ENCODE measurements at places on chromosomes 7 and 10.

DNA sequence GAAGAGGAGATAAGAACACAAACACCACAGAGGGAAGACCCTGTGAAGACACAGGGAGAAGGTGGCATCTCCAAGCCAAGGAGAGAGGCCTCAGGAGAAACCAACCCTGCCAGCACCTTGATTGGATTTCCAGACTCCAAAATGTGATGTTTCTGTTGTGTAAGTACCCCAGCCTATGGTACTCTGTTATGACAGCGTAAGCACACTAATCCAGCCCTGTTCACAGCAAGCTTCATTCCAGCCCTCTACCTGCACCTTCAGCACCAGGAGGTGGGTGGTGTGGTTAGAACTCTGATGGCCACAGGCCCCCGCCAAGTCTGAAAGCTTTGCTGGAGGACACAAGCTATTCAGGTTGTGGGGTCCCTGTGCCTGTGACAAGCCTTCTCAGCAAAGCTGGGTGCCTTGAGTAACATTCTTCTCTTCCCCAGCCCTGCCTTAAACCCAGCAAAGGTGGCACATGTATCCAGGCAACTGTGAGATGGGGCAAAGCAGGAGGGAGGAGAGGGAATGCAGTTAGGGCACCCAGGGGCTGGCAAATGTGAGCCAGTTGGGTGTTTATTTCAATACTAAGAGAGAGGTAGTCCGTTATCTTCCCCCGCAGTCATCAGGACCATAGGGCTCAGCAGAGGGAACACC lies 4.5 kb downstream of the VSTM4 start:
- no peak for DNase-seq

DNA sequence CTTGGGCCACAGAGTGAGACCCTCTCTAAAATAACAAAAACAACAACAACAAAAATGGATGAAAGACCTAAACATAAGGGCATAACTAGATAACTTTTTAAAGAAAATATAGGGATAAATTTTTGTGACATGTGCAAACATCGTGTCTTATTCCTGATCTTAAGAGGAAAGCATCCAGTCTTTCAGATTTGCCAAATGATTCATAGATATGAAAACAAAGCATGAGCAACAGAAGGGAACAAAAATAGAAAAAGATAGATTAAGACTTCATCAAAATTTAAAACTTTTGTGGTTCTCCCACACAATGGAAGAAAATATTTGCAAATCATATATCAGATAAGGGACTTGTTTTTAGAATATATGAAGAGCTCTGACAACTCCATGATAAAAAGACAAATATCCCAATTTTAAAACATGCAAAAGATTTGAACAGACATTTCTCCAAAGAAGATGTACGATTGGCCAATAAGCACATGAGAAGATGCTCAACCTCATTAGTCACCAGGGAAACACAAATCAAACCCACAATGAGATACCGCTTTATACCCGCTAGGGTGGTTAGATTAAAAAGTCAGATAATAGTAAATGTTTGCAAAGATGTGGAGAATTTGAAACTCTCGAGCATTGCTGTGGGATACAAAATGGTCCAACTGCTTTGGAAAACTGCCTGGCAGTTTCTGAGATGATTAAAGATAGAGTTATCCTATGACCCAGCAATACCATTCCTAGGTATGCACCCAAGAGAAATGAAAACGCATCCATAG lies 20.3 kb downstream of the PPIF start:
- no peak for DNase-seq

DNA sequence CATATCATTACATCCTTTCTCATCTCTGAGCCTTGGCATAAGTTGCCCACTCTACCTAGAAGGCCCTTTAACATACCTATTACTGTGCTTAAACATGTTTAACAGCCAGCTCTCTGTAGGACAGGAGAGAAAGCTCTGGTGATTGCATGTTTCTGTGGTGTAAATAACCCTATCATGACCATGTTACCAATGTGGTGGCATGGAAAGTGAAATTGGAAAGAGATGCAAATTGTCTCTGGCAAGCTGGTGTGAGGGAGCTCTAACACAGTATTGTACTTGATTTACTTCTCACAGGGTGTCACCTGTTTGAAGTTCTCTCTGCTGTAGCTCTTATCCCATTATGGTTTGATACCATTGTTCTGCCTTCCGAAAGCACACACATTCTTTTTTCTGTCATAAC lies 231.8 kb upstream of the DKK1 start:
- DNase-seq = no peak

DNA sequence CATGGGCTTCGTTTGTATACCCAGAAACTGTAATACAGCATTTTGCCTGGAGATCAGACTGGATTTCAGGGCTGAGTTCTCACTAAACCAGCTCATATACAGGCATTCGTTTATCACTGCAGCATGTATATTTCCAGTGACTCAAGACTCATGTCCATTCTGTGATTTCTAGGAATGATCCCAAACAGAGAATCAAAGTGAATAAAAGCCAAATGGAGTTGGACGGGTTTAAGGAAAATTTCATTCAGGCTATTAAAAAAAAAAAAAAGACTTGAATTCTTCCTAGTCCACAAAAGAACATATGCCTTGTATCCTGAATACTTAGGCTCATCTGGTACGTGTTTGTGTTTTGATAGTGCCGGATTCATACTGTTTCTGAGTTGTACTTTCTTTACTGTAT lies 46.8 kb downstream of the TET1 start:
- DNase-seq = no peak

DNA sequence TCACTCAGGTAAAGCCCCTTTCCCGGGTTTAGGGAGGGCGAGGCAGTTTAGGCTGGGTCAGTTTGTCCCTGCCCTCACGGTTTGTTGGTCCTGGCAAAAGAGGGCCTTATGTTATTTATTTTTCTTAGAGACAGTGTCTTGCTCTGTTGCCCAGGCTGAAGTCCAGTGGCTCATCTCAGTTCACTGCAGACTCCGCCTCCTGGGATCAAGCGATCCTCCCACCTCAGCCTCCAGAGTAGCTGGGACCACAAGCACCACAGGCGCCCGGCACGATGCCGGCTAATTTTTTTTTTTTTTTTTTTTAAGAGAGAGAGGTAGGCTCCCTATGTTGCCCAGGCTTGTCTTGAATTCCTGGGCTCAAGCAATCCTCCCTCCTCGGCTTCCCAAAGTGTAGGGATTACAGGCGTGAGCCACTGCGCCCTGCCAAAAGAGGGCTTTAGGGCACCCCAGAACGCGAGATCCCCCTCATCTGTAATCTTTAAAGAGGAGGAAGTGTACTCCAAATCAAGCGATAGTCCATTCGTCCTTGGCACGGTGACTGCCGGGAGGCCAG lies 626 bp upstream of the BMS1 start:
- no peak for DNase-seq

GRCh38 chr10:77144656-77145055 lies 493.0 kb downstream of the KCNMA1 start:
- DNase-seq = no peak

DNA sequence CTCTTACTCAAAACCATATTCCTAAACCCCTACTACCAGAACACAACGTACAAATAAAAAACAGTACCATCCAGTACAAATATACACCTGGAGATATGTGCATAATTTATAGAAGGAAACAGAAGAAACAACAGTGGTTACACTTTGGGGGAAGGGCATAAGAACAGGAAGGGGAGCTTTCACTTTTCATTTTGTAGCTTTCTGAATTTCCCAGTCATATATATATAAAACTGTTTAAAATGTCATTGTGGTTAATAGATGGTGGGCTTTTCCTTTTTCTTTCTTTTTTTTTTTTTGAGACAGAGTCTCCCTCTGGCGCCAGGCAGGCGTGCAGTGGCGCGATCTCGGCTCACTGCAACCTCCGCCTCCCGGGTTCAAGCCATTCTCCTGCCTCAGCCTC lies 47.2 kb downstream of the MALSU1 start:
- no peak for DNase-seq

- no peak for DNase-seq
Observed at GRCh38 chr10:88147000-88147798, 283.8 kb downstream of the PTEN start.

- no peak for DNase-seq
Observed at GRCh38 chr7:115229401-115230105, 307.7 kb downstream of the MDFIC start.

- DNase-seq = no peak
Observed at GRCh38 chr10:70359017-70359550, 23.3 kb downstream of the LRRC20 start.

GRCh38 chr7:131692131-131692960 lies 135.9 kb upstream of the PODXL start:
- DNase-seq = no peak

- DNase-seq = no peak
Observed at GRCh38 chr10:78594559-78595268, 474.1 kb upstream of the ZMIZ1 start.

DNA sequence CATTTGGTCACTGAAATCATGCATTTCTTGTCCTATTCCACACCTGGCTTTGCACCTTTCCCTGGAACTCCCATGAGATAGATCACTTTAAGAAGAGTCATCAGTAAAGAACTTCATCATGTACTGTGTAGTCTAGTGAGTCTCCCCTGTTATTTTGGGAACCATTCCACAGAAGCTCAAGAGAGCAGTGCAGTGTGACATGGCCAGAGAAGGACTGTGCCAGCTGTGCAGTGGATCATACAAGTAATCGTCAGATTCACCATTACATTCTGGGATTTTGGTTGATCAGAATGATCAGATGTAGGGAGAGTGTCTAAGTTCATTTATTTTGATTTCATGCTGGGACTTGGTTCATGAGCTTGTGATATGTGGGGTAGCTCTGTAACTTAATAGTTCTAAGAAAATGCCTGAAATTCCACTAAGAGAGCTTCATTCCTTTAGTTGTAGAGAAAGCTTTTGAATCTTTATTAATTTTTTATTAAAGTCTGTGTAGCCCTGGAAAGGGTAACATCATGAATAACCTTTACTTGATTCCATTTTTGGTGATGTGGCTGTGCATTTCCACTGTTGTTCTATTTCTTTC lies 166.8 kb downstream of the SUGCT start:
- DNase-seq = no peak

DNA sequence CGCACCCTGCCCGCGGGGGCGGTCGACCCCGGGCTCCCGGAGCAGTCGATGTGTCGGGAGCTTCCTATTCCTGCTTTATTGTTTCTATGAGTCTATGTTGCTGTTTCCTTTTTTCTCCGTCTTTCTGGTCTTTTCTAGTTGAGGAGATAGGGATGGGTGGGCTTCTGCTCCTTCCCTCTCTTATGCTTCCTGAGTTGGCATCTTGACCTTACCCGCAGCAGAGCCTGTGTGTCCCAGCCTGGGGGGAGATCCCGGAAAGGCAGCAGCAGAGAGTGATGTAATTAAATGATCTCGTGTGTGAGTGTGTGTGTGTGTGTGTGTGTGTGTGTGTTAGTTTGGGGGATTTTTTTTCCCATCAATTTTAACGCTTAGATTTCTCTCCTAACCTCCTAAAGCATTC lies 486 bp upstream of the SORCS1 start:
- no peak for DNase-seq

GRCh38 chr7:46168671-46169383 lies 247.8 kb upstream of the IGFBP3 start:
- DNase-seq = no peak

GRCh38 chr7:44110719-44111635 lies 6.8 kb downstream of the AEBP1 start:
- DNase-seq = no peak

DNA sequence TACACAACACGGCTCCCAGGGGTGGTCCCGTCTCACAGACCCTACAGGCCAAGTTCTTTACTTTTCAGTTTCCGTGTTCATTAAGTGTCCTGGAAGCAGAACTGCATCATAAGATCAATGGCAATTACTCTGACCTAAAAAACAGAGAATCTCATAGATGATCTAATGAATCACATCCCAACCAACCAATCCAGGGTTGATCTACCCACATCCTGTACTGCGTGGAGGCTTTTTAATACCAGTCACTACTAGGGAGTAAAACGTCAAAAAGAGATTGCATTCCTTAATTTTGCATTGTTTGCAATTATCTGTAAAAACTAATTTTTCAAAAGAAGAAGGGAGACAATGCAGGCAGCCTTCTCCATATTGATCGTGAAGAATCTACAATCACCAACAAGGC lies 72.6 kb downstream of the PARD3 start:
- no peak for DNase-seq

DNA sequence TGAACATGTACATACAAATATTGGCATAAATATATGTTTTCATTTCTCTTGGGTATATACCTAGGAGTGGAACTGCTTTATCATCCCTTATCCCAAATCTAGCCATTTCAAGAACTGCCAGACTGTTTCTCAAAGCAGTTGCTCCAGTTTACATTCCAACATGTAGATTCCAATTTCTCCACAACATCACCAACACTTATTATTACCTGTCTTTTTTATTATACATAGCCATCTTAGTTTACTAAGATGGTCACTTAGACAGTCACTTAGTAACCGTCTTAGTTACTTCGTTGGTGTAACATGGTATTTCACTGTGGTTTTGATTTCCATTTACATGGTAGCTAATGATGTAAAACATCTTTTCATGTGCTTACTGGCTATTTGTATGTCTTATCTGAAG lies 82.7 kb downstream of the ZFAND4 start:
- no peak for DNase-seq

DNA sequence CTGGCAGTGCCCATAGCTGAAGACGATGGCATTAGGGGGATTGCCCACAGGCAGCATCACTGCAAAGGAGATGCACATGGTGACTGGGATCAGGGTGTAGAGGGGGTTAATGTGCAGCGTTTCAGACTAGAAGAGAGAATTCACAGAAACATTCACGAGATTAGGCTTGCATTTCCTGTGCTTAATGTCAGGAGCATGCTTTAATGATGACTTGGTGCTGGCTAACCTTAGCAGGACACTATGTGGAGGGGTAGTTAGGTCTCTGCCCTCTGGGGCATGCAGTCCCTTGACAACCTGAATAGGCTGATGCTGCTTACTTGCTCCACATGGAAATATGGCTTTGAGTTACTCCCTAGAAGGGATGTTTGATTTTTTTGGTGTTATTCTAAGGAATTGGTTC lies 21.8 kb downstream of the STMP1 start:
- DNase-seq = no peak

DNA sequence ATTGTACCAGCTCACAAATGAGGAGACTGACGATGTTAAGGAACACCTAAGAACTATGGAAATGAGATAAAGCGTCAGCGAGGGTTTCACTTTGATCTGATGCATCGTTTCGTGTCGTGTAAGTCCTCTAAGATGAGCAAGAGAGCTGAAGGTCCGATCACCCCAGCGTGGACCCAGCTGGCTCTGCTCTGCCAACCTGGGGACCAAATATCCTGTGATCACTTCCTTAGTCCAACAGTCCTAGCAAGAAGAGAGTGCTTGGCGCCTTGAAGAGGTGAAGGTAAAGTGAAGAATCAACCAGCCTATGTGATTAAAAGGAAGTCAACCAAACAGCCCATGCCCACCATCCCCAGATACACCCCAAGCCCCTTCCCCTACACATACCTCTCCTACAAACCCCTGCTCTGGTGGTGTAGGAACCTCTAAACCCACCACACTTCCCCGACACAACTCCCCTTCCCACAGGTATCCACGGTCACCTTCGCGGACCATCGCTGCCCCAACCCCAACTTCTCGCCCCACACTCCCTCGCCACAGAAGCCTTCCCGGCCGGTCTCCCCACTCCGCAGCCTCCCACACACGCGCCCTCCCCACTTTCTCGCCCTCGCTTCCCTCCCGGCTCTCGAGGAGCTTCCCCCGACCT lies 722 bp downstream of the UPF2 start:
- DNase-seq = peak; percentile 14

GRCh38 chr10:3065622-3066021 lies 1.7 kb upstream of the PFKP start:
- DNase-seq = no peak
